ENCODE measurements at places on chromosomes 11 and 22.

DNA sequence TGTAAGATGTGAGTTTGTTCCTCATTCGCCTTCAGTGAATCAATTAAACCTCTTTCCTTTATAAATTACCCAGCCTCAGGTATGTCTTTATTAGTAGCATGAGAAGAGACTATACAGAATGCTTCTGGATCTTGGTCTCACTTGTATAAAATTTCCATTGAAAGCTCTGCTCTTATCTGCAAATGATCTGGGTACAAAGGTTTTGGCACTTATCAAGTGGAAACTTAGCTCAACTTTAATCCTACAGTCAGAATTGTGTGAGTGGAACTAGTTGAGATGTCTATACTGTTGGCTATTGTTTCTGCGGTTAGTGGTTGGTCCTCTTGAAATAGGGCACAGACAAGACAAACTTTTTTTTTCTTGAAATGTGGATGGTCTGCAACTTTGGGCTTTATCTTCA lies 71.2 kb upstream of the CHORDC1 start:
- DNase-seq = no peak

GRCh38 chr11:45655012-45655283 lies 10.5 kb downstream of the CHST1 start:
- DNase-seq = no peak

- DNase-seq = no peak
Observed at GRCh38 chr22:17056058-17056457, 28.7 kb upstream of the IL17RA start.

GRCh38 chr22:45240104-45240809 lies 437 bp downstream of the KIAA0930 start:
- peak; percentile 27 for DNase-seq

GRCh38 chr22:26888887-26889286 lies 231.5 kb downstream of the MIAT start:
- no peak for DNase-seq

DNA sequence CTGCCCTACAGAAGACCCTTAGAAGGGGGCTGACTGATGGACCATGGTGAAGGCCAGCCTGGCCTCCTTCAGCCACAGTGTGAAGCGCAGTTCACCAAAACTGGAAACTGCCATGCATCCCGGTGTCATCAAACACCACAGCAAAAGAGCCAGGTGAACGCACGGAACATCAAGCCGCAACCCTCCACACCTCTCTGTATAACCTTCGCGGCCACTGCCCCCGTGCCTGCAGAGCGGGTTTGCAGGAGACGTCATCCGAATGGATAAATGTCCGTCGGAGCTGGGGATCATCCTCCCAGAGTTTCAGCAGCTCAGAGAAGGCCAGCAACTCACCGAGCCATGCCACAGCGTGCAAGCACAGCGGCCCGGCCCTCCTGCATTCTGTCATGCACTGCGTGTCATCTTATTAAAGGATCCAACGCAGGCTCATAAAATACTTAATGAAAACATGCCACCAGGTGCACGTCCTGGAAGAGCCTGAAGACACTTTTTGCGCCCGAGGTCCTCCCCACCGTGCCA lies 309.9 kb downstream of the BRD1 start:
- no peak for DNase-seq

Data from stimulated activated naive CD4-positive, alpha-beta T cell treated with Interleukin-2 at 50 U/mL for 16 hours (primary cell).